ENCODE measurements at places on chromosomes 7 and 10.

DNA sequence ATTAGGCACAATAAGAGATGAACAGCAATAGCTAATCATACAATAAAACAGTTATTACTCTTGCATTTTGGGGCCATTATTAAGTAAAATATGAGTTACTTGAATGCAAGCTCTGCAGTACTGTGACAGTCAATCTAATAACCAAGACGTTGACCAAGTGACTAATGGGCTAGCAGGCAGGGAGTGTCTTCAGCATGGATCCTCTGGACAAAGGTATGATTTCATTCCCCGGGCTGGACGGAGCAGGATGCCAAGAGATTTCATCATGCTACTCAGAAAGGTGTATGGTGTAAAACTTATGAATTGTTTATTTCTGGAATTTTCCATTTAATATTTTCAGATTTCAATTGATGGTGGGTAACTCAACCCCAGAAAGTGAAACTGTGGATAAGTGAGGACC, 80.9 kb downstream of the SHH start:
- no peak for DNase-seq

GRCh38 chr10:63467841-63468240, 2.1 kb upstream of the JMJD1C start:
- DNase-seq = no peak

GRCh38 chr10:97810446-97810845, 38.6 kb upstream of the SFRP5 start:
- no peak for DNase-seq

- no peak for DNase-seq
Observed at GRCh38 chr7:79241288-79242060, 212.0 kb downstream of the MAGI2 start.

- DNase-seq = no peak
Observed at GRCh38 chr10:79054203-79055099, 14.3 kb upstream of the ZMIZ1 start.

- DNase-seq = no peak
Observed at GRCh38 chr10:26717476-26717875, 20.0 kb downstream of the PDSS1 start.

GRCh38 chr7:608954-609353, 89.3 kb upstream of the PDGFA start:
- no peak for DNase-seq

DNA sequence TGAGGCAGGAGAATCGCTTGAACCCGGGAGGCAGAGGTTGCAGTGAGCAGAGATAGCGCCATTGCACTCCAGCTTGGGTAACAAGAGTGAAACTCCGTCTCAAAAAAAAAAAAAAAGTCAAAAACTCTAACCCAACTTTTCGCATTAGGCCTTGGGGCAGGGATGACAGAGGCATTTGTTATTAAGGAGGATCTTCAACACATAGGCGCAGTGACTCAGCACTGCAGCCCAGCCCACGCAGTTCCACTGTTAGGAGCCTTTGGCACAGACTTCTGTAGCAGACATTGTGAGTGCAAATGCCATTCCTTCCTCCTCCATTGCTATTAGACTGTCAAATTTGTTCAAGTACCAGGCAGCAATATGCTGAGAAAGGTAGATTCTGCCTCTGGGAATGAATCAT, 43.1 kb upstream of the KLHL7 start:
- DNase-seq = no peak

DNA sequence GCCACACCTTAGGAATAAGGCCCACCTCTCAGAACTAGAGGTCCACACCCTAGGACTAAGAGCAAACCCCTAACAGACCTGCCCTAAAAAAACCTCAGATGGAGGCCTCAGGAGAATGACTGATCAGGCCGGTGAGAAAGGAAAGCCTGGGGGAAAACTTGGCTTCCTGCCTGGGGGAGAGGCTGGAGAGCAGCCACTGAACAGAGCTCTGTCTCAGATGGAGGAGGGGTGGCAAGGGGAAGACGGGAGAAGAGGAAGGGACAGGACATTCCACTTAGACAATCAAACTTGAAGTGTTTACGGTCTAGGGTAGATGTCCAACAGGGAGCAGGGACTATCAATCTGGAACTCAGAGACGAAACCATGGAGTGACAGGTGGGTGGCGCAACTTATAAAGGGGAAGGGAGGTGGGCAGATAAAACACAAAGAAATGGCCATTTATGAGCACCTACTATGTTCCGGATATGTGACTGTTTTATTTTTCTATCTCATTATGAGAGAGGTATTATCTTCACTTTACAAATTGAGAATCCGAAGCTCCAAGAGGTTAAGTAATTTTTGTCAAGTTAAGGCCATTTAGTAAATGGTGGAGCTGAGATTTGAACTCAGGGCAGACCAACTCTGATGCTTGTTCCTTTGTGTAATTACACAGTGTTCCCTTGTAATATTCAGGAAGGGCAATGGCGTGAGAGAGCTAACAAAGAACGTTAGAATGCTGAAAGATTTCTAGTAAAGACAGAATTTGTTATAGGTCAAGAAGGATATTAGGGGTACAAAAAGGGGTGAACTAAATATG, 82.6 kb downstream of the DNMBP start:
- DNase-seq = no peak

- no peak for DNase-seq
Observed at GRCh38 chr7:100471021-100471420, 7.0 kb upstream of the SPACDR start.

DNA sequence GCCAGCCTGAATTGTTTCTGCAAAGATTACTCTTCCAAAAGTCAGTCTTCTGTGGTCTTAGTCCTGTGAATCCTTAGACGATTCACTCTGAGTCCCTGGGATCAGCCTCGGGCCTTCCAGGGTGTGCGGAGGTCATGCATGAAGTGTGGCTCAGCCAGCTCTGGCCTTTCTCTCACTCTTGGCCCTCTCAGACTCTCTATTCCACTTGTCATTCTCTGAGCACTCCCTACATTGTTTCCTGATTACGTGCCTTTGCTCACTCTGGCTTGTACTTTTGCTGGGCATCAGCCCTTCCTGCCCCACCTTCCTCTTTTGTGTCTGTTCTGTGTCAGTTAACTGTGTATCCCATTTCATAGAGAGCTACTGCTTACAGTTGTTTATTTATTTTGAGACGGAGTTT, 36.0 kb downstream of the CCNY start:
- no peak for DNase-seq

DNA sequence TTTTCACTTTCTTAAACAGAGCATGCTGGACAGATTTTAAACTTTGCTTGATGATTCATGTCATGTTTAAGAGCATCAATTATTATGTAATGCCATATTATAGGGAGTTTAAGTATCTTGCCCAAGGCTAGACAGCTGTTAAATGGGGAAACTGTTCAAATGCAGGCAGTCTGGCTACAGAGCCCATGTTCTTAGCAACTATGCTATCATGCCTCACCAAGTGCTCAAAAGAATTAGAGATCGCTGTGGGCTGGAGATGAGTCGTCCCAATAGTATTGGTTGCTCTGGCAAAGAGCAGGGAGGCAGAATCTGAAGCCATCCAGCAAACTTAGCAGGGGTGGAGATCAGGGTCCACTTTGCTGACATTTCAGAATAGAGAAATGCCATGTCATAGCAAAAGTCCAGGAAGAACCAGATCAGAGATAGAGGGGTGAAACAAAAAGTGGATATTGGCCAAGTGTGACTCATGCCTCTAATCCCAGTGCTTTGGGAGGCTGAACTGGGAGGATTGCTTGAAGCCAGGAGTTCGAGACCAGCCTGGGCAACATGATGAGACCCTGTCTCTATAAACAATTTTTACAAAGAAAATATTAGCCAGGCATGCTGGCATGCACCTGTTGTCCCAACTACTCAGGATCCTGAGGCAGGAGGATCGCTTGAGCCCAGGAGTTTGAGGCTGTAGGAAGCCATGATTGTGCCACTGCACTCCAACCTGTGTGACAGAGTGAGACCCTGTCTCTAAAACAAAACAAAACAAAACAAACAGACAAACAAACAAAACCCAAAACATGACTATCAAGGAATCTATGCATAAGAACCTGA, 57.8 kb downstream of the BAMBI start:
- DNase-seq = no peak

DNA sequence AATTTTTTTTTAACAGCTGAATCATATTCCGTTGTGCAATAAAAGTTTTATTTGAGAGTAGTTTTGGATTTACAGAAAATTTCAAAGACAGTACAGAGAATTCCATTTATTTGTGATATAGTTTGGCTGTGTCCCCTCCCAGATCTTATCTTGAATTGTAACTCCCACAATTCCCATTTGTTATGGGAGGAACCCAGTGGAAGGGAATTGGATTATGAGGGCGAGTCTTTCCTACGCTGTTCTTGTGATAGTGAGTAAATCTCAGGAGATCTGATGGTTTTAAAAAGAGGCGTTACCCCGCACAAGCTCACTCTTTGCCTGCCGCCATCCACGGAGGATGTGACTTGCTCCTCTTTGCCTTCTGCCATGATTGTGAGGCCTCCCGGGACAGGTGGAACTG, 228.0 kb upstream of the MAGI2 start:
- no peak for DNase-seq

DNA sequence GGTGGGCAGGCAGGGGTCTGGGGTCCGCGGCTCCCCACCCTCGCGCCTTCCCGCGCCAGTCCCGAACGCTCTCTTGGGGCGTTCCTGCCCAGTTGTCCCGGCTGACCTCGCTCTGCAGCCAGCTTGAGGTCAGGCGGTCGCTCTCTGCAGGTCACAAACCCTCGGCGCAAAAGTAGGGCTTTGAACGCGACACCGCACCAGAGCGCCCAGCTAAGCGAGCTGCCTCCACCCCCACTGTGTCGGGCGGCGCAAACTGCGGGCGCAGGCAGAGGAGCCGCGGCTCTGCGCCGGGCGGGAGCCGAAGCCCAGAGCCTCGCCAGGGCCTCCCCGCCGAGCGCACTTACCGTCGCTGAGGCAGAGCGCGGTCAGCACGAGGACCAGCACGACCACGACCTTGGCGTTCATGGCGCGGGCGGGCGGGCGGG, 284 bp downstream of the CXCL12 start:
- DNase-seq = peak; percentile 80

GRCh38 chr10:70927189-70927943, 39.0 kb upstream of the PCBD1 start:
- no peak for DNase-seq

DNA sequence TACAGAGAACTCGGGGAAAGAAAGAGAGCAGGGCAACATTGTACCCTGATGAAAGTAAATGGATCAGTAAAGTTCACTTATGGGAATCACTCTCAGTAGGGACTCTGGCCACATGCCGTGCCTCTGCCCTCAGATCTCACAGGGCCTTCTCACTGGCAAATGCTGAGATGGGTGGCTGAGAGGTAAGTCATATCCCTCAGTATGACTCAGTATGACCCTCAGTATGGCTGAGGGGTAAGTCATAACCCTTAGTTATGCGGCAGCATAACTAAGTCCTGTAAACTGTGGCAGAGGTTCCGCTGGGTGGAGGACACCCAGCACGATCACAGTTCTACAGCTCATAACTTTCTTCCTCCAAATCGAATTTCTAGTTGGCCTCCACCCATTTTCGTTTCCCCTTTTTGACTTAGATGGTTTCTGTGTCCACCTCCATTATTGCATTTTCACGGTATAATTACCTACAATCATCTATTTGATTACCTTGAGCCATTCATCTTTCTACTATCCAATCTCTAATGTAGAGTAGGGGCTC, 26.5 kb upstream of the WNT16 start:
- no peak for DNase-seq

DNA sequence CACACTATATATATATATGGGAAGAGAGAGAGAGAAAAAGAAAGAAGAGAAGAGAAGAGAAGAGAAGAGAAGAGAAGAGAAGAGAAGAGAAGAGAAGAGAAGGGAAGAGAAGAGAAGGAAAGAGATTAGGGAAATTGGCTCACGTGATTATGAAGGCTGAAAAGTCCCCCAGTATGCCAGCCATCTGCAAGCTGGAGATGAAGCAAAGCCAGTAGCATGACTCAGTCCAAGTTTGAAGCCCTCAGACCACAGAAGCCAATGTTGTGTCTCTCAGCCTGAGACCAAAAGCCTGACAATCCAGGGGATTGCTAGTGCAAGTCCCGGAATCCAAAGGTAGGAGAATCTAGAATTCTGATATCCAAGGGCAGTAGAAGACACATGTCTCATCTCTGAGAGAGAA, 206.3 kb upstream of the PRSS1 start:
- no peak for DNase-seq

- DNase-seq = no peak
Observed at GRCh38 chr7:112819536-112819935, 29.3 kb upstream of the TMEM168 start.

DNA sequence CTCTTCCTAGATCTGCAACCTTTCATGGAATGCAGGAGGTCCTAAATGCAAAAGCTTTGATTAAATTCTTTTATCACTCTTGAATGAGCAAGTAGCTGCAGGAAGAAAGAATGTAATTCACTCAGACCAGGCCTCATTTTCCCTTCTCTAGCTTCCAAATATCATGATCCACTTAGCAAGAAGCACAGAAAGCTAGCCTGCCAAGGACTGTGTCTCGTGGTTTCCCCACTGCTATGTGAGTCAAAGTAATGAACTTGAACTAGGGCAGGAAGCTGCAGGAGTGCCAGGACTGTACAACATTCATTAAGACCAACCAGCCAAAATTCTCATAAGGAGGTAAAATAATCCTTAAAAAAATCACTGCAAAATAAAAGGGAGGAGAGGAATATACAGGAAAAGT, 379.2 kb downstream of the CALN1 start:
- peak; percentile 2 for DNase-seq

DNA sequence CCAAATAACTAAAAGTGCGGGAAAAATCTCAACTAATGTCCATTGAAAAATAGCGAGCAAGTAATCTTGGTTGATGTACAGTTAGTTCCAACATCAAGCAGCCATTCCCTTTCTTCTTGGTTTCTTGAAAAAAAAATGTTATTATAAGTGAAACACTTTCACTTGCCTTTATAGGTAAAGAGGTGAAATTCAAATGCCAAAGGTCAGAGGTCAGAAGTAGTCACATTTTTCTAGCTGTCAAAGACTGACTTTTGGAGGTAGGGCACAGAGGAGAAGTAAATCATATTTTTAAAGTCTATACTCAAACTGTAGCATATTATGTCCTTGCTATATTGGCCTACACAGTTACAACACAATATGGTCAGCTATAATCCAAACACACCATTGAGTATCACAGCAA, 62.3 kb downstream of the CHCHD3 start:
- DNase-seq = no peak
